Right atrium auricular region (tissue), 2 donors: ENCODE measurements at places on chromosomes 3 and 15. TPM values are rescaled to one million over a fixed set of nuclear protein-coding genes. Genes with fewer than 3 reads are reported as not detected.

Gene STAG1
- total RNA-seq: 24.8 TPM

Gene ONECUT1
- not detected for total RNA-seq

Gene HTR3E
- not detected for total RNA-seq

Gene CLDN1
- 9.0 TPM for total RNA-seq

Gene ZBED2
- total RNA-seq: 0.47 TPM

Gene CCDC54
- total RNA-seq: not detected

Gene PLD1
- 64.5 TPM for total RNA-seq

Gene FEZF2
- total RNA-seq: not detected

Gene ST3GAL6
- 25.9 TPM for total RNA-seq

Gene ATP8B4
- total RNA-seq: 2.0 TPM

Gene RPS27L
- total RNA-seq: 74.7 TPM

Gene FBXW12
- not detected for total RNA-seq

Gene RTP3
- not detected for total RNA-seq

Gene PTX3
- 2.6 TPM for total RNA-seq

Gene ZNF860
- total RNA-seq: not detected

Gene GOLGA8R
- 2.6 TPM for total RNA-seq

Gene CAMK2N2
- total RNA-seq: not detected

Gene DISP2
- 0.11 TPM for total RNA-seq

Gene GASK1A
- total RNA-seq: 1.5 TPM

Gene ITPKA
- total RNA-seq: not detected

Gene LSMEM2
- total RNA-seq: 9.0 TPM

Gene UNC13C
- total RNA-seq: 0.19 TPM

Gene CYP11A1
- total RNA-seq: 1.0 TPM

Gene TUSC7
- total RNA-seq: not detected

Gene RSRC1
- total RNA-seq: 42.5 TPM

Gene CAPN3
- total RNA-seq: 5.3 TPM

Gene MESP2
- not detected for total RNA-seq

Gene AGTR1
- 35.2 TPM for total RNA-seq

Gene CCDC9B
- 31.8 TPM for total RNA-seq

Gene PLA2G4D
- total RNA-seq: not detected

Gene GABRG3
- not detected for total RNA-seq

Gene TEX55
- not detected for total RNA-seq

Gene CCRL2
- total RNA-seq: 4.2 TPM

Gene GABRA5
- 0.78 TPM for total RNA-seq

Gene GATA2
- total RNA-seq: 17.7 TPM

Gene PPP4R2
- 30.8 TPM for total RNA-seq

Gene LDHAL6B
- not detected for total RNA-seq

Gene WDR93
- 0.20 TPM for total RNA-seq

Gene ZNF620
- total RNA-seq: 2.0 TPM

Gene ATRIP
- total RNA-seq: 3.1 TPM
